ENCODE measurements at places on chromosomes 16 and 17.

- DNase-seq, result no peak
These were observed 123.6 kb downstream of the CMIP start for GRCh38 chr16:81567987-81568748.

- DNase-seq, result no peak
These were observed 519 bp downstream of the ST6GALNAC2 start for GRCh38 chr17:76585033-76585648.

- DNase-seq, result no peak
These were observed 358.2 kb downstream of the KIF2B start for GRCh38 chr17:54180950-54181349.

GRCh38 chr16:58352690-58353089 is 39.6 kb upstream of the GINS3 start:
- DNase-seq, result no peak

- DNase-seq, result no peak
These were observed 302.2 kb downstream of the FOXL1 start for GRCh38 chr16:86880316-86881117.

GRCh38 chr16:10590342-10590741 is 9.9 kb upstream of the EMP2 start:
- no peak for DNase-seq

Measured in central memory CD8-positive, alpha-beta T cell (primary cell).